ENCODE measurements at places on chromosomes 16 and 17. TPM values are rescaled to one million over a fixed set of nuclear protein-coding genes. Genes with fewer than 3 reads are reported as not detected.

The RAB26 gene
- polyA plus RNA-seq: 0.94 TPM

The SMCR8 gene
- 3.0 TPM for polyA plus RNA-seq

The KRTAP4-5 gene
- not detected for polyA plus RNA-seq

The CMTM4 gene
- polyA plus RNA-seq: 0.26 TPM

The ORC6 gene
- 0.32 TPM for polyA plus RNA-seq

The PRAC1 gene
- polyA plus RNA-seq: not detected
